Naive B cell (primary cell): ENCODE measurements at places on chromosomes 5 and 9.

- no peak for DNase-seq
- no peak overlapping the region for H3K4me3 ChIP-seq
- H3K27me3 ChIP-seq: no peaks in the 10 kb centered on the region
- no peaks in the 10 kb centered on the region for H3K4me1 ChIP-seq
Measured at GRCh38 chr5:146273109-146273508, 65.5 kb upstream of the POU4F3 start.

DNA sequence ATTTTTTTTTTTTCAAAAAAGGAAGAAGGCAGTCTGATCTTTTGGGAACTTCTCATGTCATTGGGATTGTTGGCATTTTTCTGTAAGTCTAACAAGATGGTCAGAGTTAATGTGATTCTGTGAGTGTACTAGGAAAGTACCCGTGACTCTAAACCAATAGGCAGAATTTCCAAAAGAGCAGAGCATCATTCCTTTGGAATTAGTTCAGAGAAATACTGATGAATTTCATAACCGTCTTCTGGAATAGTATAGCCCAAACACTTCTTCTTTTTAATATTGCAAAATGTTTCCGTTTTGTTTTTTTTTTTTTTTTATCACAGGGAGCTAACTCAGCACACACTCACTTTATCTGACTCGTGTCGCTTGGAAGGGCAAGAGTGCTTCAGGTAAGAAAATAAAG lies 407.4 kb downstream of the DTWD2 start:
- no peaks in the 10 kb centered on the region for H3K4me1 ChIP-seq
- no peaks in the 10 kb centered on the region for H3K27me3 ChIP-seq
- H3K27ac ChIP-seq: no peak overlapping the region
- DNase-seq: no peak
- H3K4me3 ChIP-seq: no peak overlapping the region

DNA sequence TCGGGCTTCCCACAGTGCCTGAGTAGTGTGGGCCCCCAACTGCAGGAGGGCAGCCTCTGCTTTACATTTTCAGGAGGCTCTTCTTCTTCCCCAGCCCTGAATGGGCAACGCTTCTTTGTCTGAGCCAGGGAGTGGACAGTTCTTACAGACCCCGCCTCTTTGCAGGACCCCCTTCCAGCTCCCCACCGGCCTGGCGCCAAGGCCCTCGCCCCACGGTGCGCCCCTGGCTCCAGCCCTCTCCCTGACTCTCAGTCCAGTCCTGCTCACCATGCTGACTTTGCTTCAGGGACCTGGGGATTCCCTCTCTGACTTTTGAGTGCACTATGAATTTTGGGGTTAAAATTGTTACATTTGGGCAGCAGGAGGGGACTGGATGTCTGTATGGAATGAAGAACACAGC lies 123.8 kb downstream of the HSD17B3 start:
- H3K4me1 ChIP-seq: no peaks in the 10 kb centered on the region
- peaks cover 21% of the 10 kb centered on the region for H3K27me3 ChIP-seq
- DNase-seq: no peak
- H3K4me3 ChIP-seq: peak overlapping the region; percentile 29
- H3K27ac ChIP-seq: no peak overlapping the region

GRCh38 chr9:122264360-122265148 lies at the start of the genes MRRF and RBM18:
Gene MRRF (plus strand): TSS chr9:122264882. CDS start chr9:122270892, 6,010 bp downstream.
Gene RBM18 (minus strand): TSS chr9:122264840. CDS start chr9:122261492, 3,348 bp downstream.
- peak within 1 kb of the TSS; percentile 100 for H3K4me3 ChIP-seq
- H3K36me3 ChIP-seq: no peaks in the 10 kb centered on the region
- peak; percentile 94 for DNase-seq
- peak within 1 kb of the TSS; percentile 99 for H3K27ac ChIP-seq
- peaks cover 61% of the 10 kb centered on the region for H3K4me1 ChIP-seq

DNA sequence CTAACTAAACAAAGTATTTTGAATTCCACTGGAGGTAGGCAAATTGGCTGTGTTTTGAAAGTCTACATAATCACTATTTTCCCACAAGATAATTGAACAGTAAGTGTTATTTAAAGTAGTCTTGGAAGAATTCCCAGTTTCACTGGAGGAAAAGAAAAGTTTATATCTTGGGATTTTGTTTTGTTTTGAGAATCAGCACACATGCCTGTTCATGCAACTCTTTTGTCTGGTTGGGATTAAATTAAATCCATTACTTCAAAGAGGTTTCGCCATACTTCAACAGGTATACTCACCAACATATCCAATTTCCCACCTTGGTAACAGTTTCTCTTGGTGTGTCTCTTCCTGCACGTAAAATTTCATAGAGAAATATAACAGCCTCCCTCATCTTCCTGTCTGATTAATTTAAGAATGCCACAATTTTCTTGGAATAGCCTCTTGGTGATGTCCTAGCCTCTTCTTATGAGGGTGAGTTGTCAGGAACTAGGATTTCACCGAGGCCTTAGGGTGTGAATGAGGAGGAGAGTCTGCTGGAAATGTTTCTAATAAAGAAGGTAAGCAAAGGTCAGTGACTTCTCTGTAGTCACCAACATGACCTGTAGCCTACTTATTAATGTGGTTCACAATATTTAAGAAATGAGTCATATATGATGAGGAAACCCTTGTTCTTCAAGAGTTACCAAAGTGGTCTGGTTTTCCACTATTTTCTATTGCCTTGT lies 48.1 kb downstream of the ITGA2 start:
- DNase-seq: no peak
- no peaks in the 10 kb centered on the region for H3K4me1 ChIP-seq
- H3K27ac ChIP-seq: no peak overlapping the region
- H3K4me3 ChIP-seq: no peak overlapping the region

- no peaks in the 10 kb centered on the region for H3K27me3 ChIP-seq
- H3K36me3 ChIP-seq: no peaks in the 10 kb centered on the region
- H3K4me1 ChIP-seq: no peaks in the 10 kb centered on the region
- no peak for DNase-seq
Measured at GRCh38 chr9:104417296-104417695, 86.8 kb upstream of the OR13F1 start.

DNA sequence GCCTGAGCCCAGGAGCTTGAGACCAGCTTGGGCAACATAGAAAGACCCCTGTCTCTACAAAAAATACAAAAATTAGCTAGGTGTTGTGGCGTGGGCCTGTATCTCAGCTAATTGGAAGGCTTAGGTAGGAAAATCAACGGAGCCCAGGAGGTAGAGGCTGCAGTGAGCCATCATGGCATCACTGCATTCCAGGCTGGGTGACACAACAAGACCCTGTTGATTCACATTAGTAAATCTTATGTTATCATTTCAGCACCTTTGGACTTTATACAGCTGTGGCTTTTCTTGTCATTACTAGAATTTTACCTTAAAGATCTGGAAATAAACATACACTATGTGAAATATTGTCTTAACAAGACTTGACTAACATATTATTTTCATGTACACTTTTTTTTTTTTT lies 185.0 kb downstream of the ZNF608 start:
- H3K4me1 ChIP-seq: no peaks in the 10 kb centered on the region
- H3K4me3 ChIP-seq: no peak overlapping the region
- no peaks in the 10 kb centered on the region for H3K36me3 ChIP-seq
- no peak for DNase-seq

DNA sequence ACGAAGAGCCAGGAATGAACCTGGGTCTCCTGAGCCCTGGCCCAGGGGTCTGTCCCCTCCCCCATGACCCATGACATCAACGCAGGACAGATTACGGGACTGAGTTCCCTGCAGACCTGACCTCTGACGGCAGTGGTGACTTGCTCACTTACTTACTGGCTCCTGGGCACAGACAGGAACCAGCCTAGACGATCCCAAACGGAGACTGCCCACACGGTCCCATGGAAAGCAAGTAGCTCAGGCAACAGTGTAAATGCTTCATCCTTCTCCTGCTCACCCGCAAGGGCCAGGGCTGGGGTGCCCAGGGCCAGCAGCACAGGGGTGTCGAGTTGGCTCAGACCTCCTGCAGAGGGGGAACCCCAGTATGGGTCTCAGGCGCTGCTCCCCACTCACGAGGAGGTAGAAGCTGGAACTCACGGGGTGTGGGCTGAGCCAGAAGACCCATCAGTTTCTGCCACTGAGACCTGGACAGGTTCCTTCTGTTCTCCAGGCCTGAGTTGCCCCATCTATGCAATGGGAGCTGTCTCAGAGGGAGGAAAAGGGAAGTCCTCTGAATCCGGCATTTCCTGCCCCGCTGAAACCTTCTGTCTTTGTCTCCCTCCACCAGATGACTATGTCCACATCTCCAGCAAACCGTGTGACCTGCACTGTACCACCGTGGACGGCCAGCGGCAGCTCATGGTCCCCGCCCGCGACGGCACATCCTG lies 5.6 kb downstream of the ADAMTSL2 start:
- H3K4me1 ChIP-seq: peaks cover 18% of the 10 kb centered on the region
- no peak overlapping the region for H3K27ac ChIP-seq
- H3K36me3 ChIP-seq: no peaks in the 10 kb centered on the region

DNA sequence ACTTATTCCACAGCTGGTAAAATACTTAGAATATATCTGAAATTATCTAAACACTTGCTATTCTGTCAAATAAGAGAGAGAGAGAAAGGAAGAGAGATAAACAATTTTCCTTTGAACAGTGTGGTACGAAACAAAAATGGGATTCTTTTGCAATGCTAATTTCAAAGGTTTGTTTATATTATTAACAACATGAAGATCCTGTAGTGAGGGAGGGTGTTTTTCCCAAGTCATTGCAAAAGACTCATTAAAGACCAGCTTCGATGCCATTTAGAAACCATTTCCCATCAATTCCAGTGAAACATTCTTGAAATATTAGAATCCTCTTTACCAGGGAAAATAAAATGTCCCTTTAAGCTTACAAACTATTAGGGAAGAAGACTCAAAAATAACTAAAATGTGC lies 505.4 kb downstream of the SEMA5A start:
- H3K27me3 ChIP-seq: no peaks in the 10 kb centered on the region
- no peak overlapping the region for H3K4me3 ChIP-seq
- DNase-seq: no peak
- no peaks in the 10 kb centered on the region for H3K4me1 ChIP-seq
- H3K27ac ChIP-seq: no peak overlapping the region

- H3K27ac ChIP-seq: no peak overlapping the region
- no peak overlapping the region for H3K4me3 ChIP-seq
- no peaks in the 10 kb centered on the region for H3K36me3 ChIP-seq
Measured at GRCh38 chr5:115657125-115657880, 31.5 kb upstream of the TMED7 start.

DNA sequence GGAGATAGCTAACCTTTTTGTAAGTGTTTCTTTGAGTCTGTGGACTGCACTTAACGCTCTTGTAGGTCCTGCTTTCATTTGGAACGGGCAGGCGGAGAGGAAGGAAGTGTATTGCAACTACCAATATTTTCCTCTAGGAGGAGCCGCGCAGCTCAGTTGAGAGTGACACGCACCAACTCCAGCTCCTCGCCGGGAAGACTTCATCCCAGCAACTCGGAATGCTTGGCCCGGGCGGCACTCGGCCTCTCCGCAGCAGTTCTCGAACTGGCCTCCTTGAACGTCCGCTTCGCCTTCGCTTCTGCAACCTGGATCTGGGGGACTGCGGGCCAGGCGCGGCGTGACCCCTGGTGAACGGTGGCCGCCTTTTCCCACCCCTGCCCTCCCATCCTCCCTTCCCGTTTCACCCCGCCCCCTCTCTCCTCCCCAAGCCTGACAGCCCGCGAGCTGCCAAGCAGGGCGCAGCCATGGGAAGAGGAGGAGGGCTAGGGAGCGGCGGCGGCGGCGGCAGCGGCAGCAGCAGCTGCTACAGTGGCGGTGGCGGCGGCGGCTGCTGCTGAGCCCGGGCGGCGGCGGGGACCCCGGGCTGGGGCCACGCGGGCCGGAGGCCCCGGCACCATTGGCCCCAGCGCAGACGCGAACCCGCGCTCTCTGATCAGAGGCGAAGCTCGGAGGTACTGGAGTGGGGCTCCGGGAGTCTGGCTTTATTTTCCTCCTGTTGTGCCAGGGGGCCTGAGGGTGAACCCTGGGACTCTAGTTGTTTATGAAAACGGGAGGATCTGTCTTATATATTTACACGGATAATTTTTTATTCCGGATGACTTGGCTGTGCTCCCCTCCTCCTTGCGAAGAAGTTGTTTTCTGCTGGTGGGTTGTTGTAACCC lies at the start of gene GHR:
TSS of gene GHR (plus strand) at position 155 of the 881 bp plus-strand sequence. CDS start 142,436 bp downstream, outside the sequence.
- no peaks in the 10 kb centered on the region for H3K36me3 ChIP-seq
- no peaks in the 10 kb centered on the region for H3K4me1 ChIP-seq
- H3K27ac ChIP-seq: no peak within 1 kb of the TSS
- no peak within 1 kb of the TSS for H3K4me3 ChIP-seq
- H3K27me3 ChIP-seq: peaks cover 25% of the 10 kb centered on the region
- DNase-seq: no peak

- no peak overlapping the region for H3K4me3 ChIP-seq
- DNase-seq: no peak
- H3K27ac ChIP-seq: no peak overlapping the region
- no peaks in the 10 kb centered on the region for H3K4me1 ChIP-seq
- peaks cover 9% of the 10 kb centered on the region for H3K27me3 ChIP-seq
- H3K36me3 ChIP-seq: no peaks in the 10 kb centered on the region
Measured at GRCh38 chr5:159510282-159510681, 180.0 kb upstream of the IL12B start.

- peak overlapping the region; percentile 98 for H3K4me3 ChIP-seq
- DNase-seq: peak; percentile 63
- H3K4me1 ChIP-seq: peaks cover 67% of the 10 kb centered on the region
- H3K27me3 ChIP-seq: no peaks in the 10 kb centered on the region
- peak overlapping the region; percentile 99 for H3K27ac ChIP-seq
Measured at GRCh38 chr5:178114325-178115135, 1.2 kb downstream of the N4BP3 start.

- H3K27ac ChIP-seq: no peak overlapping the region
- H3K4me3 ChIP-seq: no peak overlapping the region
- no peaks in the 10 kb centered on the region for H3K36me3 ChIP-seq
Measured at GRCh38 chr5:34684281-34684979, 28.3 kb downstream of the RAI14 start.

DNA sequence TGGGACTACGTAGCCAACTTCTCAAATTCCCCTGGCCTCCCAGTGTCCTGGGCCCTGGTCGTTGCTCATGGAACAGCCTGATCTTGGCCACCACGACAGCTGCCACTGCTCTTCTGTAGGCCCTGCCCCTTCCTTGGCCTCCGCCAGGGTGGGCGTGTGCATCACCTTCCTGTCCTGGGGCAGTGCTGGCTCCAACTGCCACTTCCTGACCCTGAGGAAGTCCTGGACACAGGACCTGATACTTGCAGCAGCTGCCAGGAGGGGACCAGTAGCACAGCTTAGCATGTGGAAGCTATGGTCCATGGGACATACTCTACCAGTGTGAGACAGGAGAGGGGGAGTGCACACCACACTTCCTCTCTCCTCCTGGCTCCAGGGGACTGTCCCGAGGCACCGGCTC lies 145.2 kb downstream of the TENT4A start:
- H3K27ac ChIP-seq: no peak overlapping the region
- H3K36me3 ChIP-seq: no peaks in the 10 kb centered on the region
- no peaks in the 10 kb centered on the region for H3K4me1 ChIP-seq
- no peak overlapping the region for H3K4me3 ChIP-seq
- peaks cover 7% of the 10 kb centered on the region for H3K27me3 ChIP-seq

DNA sequence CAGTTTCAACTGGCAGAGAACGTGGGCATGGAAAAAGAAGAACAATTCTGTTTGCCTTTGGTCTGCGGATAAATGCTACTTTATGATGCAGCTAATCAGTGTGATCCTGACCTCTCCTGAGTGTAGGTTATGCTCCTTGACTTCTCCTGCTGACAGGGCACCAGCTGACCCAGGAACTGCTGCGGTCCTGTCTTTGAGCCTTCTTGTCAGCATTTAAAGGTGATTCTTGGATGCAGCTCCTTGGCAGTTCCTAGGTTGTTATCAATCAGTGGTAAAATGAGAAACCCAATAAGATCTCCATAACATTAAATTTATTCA lies 150.3 kb upstream of the FGF10 start:
- DNase-seq: no peak
- no peak overlapping the region for H3K4me3 ChIP-seq
- no peak overlapping the region for H3K27ac ChIP-seq
- H3K36me3 ChIP-seq: no peaks in the 10 kb centered on the region
- H3K4me1 ChIP-seq: no peaks in the 10 kb centered on the region

GRCh38 chr9:69155341-69156030 lies 18.6 kb upstream of the TJP2 start:
- no peak for DNase-seq
- H3K27ac ChIP-seq: no peak overlapping the region
- no peak overlapping the region for H3K4me3 ChIP-seq
- H3K27me3 ChIP-seq: no peaks in the 10 kb centered on the region
- H3K36me3 ChIP-seq: no peaks in the 10 kb centered on the region
